Stimulated activated CD8-positive, alpha-beta memory T cell treated with anti-CD3 and anti-CD28 coated beads, Interleukin-7, amount 100 ng/mL, for 4 hours (primary cell): ENCODE measurements at places on chromosomes 1 and 21.
A peak's percentile ranks its signal among the peaks of the same experiment; 100 is the strongest.

- no peak for DNase-seq
Observed at GRCh38 chr1:51514733-51515132, 4.3 kb downstream of the EPS15 start.

- DNase-seq = no peak
Observed at GRCh38 chr1:39395357-39395831, 96.0 kb upstream of the BMP8A start.

DNA sequence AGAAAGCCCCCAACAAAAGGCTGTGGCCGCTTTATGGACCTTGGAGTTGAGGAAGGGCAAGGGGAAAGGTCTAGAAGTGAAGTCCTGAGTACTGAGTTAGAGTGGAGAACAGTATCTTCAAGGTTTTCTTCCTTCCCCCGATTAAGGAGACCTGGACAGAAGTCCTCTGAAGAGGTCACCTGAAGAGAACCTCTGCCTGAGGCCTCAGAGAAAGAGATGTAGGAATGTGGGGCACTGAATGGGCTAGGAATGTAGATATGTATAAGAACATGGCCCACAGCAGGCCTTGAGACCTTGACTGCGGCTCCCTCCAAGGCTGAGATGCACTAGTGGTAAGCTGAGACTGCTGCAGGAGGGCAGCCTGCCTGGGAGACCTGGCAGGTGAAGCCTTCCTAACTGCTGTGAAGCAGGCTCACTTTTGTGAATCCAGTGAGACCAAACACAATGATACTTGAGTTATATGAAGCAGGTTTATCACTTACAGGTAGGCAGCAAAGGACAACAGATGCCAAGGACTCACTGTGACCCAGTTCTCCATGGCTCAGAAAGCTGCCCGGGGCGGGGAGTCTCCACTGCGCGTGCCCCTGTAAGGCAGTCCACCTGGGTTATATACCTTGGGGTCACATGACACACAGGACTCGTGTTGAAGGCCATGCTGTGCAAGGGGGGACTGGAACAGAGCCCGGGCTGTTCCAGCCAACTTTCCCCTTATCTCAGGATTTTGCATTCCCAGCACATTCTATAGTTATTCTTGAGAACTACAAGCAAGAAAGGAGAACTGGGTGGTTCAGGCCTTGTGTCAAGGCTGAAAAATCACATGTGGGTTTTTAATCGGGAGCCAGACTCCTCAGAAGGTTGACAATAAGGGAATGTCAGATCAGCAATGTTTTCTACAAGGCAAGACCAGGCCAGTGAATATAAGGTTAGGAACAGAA is 78.8 kb upstream of the PPM1J start:
- no peak for DNase-seq

DNA sequence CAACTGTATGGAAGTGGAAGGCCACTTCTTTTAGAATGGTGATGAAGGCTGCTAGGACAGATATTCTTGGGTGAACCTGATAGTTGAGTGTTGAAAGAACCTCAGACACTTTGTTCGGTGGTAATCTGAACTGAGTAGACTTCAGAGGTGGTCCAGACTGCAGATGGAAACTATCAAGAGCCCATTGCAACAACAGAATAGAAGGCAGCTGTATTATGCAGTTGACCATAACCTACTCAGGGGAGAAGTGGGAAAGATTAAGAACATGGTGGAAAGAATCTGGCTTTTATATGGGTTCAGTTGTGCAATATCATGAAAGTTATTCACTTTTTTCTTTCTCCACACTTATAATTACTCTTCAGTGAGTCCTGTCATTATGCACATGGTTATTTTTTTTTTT is 194.0 kb downstream of the KCNK2 start:
- DNase-seq = no peak

GRCh38 chr21:46157987-46158451 is 2.6 kb upstream of the FTCD start:
- DNase-seq = no peak

DNA sequence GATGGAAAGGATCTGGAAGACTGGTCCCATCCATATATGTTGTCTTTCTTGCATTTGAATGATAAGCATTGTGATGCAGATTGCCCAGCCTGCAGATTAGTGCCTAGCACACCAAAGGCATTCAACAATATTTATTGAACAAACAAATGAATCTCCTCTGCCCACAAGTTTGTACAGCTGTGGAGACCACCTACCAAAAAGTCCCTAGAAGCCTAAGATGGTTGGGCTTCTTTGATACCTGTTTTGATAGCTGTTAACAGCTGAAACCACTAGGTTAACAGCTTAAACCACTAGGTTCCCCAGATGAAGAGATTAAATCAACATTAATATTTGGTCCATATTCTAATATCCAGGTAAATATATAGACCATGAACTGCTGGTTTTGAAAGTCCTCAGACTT is 9.8 kb downstream of the DUSP10 start:
- no peak for DNase-seq

DNA sequence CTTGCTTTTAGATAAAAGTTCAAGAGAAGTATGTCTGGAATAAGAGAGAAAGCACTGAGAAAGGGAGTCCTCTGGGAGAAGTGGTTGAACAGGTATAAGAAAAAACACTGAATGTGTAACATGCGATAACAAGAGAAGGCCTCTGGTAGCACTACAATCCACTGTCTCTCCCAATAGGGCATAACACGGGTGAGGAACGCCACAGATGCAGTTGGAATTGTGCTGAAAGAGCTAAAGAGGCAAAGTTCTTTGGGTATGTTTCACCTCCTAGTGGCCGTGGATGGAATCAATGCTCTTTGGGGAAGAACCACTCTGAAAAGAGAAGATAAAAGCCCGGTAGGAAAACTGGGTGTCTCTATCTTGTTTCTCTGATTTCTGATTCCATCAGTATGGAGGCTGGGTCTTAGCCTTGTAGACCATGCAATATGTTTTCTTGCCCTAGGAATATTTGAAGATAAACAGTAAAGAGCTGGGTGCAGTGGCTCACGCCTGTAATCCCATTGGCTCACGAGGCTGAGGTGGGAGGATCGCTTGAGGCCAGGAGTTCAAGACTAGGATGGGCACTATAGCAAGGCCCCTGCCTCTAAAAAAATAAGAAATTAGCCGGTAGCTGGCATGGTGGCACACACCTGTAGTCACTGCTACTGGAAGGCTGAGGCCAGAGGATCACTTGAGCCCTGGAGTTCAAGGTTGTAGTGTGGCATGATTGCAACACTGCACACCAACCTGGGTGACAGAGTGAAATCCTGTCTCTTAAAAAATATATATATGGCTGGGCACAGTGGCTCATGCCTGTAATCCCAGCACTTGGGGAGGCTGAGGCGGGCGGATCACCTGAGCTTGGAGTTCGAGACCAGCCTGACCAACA is 40.4 kb downstream of the DAP3 start:
- DNase-seq = no peak

DNA sequence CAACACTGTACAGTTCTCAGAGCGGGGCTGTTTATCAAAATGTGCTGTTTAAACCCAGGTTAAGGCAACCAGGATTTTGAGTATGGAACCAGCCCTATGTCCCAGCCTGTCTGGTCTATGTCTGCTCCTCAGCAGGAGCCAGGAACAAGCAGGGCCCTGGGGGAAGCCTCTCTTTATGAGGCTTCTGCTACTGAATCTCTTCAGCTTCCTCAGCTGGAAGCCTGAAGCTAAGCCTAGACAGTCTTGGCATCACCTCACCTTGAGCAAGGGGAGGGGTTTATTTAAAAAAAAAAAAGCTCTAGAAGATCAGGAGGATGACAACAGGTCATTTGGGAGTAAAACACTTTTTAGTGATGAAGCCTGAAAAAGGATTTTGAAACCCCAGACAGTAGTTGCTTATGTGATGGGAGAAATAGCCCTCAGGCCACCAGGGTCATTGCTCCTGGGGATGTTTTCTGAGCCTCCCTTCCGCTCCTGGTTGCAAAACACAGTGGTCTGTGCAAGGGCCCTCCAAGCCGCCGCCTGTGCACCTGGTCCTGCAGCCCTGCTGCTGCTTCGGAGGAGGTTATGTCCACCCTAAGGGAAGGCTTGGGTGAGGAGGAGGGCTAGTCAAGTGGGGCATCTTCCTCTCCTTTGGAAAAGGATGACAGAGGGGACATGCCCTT is 21.8 kb upstream of the GRHL3 start:
- no peak for DNase-seq

DNA sequence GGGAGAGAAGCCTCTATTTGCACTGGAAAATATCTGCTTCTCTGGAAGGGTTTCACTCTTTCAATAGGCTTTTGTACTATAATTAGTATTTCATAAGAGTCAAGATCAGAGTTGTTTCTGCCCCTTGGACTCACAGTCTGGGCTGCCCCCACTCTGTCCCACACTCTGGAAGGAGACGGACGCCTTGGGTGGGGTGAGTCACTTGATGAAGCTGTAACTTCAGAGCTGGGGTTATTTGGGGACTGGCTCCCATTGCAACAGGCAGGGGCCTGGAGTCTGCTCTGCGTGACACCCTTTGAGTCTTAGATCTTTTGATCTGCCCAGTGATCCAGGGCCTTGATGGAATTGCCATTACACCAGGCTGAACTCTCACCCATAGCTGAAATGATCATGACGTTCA is 4.0 kb upstream of the KCNA10 start:
- no peak for DNase-seq

GRCh38 chr1:234928642-234929041 is 200.0 kb downstream of the TOMM20 start:
- DNase-seq = no peak

GRCh38 chr21:33969581-33969980 is 54.0 kb upstream of the ATP5PO start:
- DNase-seq = no peak

DNA sequence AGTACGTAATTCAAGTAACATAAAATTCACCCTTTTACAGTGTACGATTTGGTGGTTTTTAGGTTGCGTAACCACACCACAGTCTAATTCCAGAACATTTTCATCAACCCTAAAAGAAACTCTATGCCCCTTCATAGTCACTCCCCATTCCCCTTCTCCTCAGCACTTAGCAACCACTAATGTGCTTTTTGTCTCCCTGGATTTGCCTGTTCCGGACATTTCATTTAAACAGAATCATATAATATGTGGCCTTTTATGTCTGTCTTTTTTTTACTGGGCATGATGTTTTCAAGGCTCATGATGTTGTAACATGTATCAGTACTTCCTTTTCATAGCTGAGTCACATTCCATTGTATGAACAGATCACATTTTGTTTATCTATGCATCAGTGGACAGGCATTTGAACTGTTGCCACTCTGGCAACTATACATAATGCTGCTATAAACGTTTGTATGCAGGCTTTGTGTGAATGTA is 20.8 kb downstream of the OBSCN start:
- no peak for DNase-seq

DNA sequence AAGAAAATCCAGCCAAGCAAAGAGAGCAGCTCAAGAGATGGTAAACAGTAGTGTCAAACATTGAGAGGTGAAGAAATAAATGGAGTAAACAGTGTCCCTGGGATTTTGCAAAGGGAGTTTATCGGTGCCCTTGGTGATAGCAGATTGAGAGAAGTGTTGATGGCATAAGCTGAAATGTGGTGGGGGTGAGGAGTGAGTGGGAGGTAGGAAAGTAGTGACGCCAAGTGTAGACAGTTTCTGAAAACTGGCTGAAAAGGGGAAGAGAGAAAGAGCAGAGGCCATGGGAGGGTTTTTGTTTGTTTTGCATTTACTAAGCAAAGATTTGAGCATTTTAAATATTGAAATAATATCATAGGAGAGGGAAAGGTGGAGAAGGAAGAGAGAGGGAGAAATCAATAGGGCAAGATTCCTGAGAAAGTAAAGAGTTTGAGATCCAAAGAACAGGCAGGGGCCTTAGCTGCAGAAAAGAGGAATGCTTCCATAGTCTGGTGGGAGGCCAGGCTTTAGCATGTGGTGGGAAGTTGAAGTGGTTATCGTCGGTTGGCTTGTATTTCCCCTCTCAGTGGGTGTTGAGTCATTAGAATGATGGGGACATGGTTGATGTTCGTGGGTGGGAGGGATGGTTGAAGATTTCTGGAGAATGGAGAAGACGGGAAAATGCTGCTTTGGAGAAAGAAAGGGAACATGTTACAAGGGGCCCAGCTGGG is 26.8 kb upstream of the RASAL2 start:
- DNase-seq = no peak

- no peak for DNase-seq
Observed at GRCh38 chr1:240683576-240683975, 71.6 kb upstream of the GREM2 start.

- no peak for DNase-seq
Observed at GRCh38 chr1:50971748-50972305, 1.8 kb downstream of the CDKN2C start.

- DNase-seq = no peak
Observed at GRCh38 chr21:34559089-34559631, 47.1 kb upstream of the KCNE1 start.

- DNase-seq = no peak
Observed at GRCh38 chr21:38990424-38990794, 184.7 kb downstream of the ETS2 start.

DNA sequence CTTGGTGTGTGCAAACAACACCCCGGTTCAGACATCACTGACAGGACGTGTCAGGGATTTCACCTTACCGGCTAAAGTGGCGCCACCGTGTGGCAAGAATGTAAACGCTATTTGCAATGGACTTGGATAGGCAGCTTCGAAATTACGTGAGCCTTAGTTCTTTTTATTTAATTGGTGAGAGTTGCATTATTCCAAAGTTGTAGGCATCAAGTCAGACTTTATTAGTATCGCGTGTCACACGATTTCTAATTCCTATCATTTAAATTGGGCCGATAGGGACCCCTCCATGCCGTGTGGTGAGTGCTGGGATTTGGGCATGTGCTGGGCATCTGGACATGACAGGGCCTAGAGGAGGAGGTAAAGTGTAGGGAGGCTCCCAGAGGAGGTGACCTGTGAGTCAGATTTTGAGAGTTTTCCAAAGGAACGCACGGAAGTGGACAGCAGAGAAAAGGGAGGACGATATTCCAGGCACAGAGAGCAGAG is 14.5 kb upstream of the CPT2 start:
- peak; percentile 67 for DNase-seq

GRCh38 chr1:234271243-234271606 is 102.0 kb upstream of the COA6 start:
- DNase-seq = no peak

DNA sequence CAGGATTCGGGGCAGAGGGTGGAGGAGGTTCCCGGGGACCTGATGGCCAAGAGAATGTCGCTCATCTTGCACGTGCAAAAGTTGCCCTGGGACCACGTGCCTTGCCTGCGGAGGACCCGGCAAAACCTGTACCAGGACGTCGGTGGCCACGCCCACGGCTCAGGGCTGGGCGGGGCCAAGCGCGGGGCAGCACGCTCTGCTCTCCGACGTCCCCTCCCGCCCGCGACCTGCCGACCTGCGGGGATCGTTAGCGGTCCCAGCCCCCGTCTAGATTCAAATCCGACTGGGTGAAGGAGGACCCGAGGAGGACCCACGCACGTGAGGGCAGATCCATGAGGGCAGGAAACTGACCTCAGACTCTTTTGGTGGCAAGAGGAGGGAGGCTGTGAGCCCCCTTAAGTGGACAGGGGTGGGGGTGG is at the start of gene C1orf167:
C1orf167 (plus strand) TSS at position 206 of the 419 bp plus-strand sequence. CDS start 2,208 bp downstream, outside the sequence.
- DNase-seq = no peak
